ENCODE measurements at places on chromosomes 7 and 10.

DNA sequence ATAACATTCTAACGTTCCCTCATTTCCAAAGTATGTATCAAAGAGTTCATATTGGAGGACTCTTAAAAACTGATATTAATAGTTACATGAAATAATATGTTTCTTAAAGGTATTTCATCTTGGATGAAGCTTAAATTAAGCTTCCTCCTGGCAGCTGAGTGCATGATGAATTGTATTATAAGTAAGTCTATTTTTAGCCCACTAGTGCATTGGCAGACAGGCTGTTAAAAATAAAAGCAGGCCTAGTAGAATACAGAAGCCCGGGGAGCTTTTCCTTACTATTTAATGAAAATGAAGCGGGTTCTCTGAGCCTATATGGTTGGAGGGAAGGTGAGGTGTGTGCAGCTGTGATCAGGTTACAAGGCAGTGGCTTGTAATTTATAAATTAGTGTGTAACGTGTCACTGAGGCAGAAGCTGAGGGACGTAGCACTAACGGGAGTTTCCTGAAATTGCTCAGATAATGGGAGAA is 130.7 kb upstream of the KMT2E start:
- DNase-seq, result no peak

DNA sequence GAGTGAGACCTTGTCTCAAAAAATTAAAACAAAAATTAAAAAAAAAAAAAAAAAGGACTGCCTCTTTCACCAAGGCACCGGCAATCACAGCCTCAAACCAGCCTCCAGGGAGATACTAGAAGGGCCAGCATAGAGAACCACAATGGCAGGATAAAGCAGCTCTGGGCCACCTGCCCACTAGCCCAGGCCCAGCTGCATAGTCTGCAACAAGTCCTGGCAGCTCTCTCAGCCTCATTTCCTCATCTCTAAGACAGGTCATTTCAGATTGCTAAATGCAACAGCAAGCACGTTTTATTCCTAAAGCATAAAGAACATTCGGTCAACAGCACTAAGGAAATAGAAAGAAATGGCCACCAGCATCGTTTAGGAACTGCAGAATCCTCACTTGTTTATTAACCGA is 28.8 kb downstream of the XPNPEP1 start:
- peak; percentile 42 for DNase-seq

GRCh38 chr10:125396676-125397075 is 236.3 kb upstream of the CTBP2 start:
- no peak for DNase-seq

DNA sequence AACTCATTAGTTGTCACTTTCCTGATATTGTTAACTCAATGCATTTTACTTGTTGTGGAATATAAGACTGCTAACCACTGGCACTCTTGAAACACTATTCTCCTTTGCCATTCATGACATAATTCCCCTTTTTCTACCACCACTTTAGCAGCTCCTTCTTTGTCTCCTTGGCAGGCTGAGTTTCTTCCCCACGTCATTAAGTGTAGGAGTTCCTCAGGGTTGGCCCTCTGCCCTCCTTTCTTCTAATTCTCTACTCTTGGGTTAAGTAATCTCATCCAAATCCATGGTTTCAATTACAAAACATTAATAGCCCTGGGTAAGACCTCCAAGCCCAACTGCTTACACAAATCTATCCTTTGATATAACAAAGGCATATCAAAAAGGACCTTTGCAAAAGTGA is 175.1 kb downstream of the HGF start:
- DNase-seq, result no peak

GRCh38 chr10:71975871-71976725 is 11.9 kb downstream of the CHST3 start:
- no peak for DNase-seq

Data from DMS153 (cell line).